ENCODE measurements at places on chromosomes 7 and 10. TPM values are rescaled to one million over a fixed set of nuclear protein-coding genes. Genes with fewer than 3 reads are reported as not detected.

- no peak overlapping the region for H3K4me3 ChIP-seq
- H3K27ac ChIP-seq, result no peak overlapping the region
- H3K4me1 ChIP-seq, result no peaks in the 10 kb centered on the region
- no peaks in the 10 kb centered on the region for H3K36me3 ChIP-seq
- no peaks in the 10 kb centered on the region for H3K27me3 ChIP-seq
These were observed 14.6 kb downstream of the ASB15 start for GRCh38 chr7:123616223-123616622.

- peaks cover 15% of the 10 kb centered on the region for H3K27me3 ChIP-seq
- peak overlapping the region; percentile 60 for H3K4me3 ChIP-seq
- peak; percentile 14 for DNase-seq
- no peaks in the 10 kb centered on the region for H3K36me3 ChIP-seq
These were observed 10.7 kb upstream of the SLIT1 start for GRCh38 chr10:97196223-97197029.

DNA sequence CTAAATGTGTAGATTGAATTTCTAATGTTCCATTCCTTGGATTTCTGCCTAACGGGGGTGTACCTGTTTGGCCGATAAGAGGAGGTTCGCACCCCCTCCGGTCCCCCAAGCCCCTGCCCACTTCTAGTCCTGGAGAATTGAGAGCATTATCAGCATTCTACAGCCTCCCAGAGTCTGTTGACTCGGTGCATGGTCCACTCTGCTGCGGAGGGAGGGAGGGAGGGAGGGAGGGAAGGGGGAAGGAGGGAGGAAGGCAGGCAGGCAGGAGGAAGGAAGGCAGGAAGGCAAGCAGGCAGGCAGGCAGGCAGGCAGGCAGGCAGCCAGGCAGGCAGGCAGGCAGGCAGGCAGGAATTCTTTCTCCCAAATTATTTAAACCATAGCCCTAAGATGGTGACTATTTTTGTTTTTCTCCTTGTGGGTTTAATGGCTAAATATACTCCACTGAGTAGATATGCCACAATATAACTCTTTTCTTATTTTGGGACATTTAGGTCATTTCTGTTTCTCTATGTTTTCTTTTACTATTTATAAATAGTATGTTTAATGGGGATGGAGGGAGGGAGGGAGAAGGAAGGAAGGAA, 69.5 kb upstream of the CHST15 start:
- H3K36me3 ChIP-seq, result no peaks in the 10 kb centered on the region
- no peak for DNase-seq
- no peaks in the 10 kb centered on the region for H3K4me1 ChIP-seq
- no peak overlapping the region for H3K27ac ChIP-seq

DNA sequence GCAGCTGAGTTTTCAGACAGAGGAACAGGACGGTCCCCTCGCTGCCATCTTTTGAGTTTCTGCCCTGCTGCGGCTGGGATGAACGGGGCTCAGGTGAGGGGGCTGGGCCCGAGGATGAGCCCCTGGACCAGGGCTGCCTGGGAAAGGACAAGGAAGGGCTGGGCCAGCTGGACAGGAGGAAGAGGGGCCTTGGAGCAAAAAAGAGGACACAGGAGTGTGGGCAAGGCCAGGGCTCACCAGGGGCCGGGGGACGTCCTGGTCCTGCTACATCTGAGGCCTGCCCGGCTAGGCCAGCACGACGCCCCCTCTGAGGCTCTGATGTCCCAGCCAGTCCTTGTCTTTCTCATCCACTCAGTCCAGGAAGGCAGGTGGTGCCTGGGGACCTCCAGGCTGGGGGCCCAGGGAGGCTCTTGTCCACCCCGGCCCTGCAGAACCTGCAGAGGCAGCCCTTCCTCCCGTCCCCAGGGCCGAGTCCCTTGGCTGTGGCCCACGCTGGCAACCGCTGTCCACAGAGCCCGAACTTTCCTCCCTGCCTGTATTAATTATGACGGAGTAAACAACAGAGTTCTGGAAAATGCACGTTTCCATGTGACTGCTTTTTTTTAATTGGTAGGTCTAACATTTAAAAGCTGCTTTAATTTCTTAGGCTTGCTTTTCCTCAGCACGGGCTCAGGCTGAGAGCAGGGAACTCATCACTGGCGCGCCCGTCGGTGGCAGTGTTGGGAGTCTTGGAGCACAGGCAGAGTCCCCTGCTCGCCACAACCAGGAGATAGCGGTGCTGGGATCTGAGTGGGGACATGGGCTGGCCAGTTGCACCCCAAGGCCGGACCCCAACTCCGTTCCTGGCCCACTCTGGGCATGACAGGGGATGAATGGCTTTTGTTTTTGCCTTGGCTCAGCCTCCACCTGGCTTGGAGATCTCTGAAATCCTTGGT, 187.7 kb downstream of the ELFN1 start:
- no peaks in the 10 kb centered on the region for H3K36me3 ChIP-seq
- no peak overlapping the region for H3K27ac ChIP-seq
- H3K27me3 ChIP-seq, result no peaks in the 10 kb centered on the region
- H3K4me1 ChIP-seq, result no peaks in the 10 kb centered on the region
- H3K4me3 ChIP-seq, result no peak overlapping the region

DNA sequence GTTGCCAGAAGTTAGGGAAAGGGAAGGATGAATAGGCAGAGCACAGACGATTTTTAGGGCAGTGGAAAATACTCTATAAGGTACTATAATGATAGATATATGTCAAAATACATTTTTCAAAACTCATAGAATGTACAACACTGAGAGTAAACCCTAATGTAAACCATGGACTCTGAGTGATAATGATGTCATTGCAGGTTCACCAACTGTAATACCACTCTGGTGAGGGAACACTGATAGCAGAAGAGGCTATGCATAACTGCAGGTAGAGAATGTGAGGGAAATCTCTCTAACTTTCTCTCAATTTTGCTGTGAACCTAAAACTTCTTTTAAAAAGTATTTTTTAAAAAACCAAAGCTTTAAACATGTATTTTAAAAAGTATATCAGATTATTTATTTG, 22.1 kb downstream of the POT1 start:
- H3K36me3 ChIP-seq, result no peaks in the 10 kb centered on the region
- no peaks in the 10 kb centered on the region for H3K4me1 ChIP-seq
- no peak for DNase-seq
- no peak overlapping the region for H3K27ac ChIP-seq

DNA sequence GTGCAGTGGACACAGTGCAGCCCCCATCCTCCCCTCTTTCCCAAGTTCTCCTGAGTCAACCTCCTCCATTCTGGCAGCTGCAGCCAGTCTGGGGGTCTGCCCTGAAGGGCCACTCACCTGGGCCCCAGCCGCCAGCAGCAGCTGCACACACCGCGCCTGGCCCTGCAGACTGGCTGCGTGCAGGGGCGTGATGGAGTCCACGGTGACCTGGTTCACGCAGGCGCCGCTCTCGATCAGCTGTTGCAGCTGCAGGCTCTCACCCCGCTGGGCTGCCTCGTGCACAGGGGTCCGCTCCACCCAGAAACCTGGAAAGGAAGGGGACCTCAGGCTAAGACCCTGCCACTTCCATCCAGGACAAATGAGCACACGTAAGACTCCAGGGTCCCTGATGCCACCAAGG, 13.6 kb downstream of the ASB13 start:
- H3K27me3 ChIP-seq, result no peaks in the 10 kb centered on the region
- no peaks in the 10 kb centered on the region for H3K36me3 ChIP-seq
- no peak overlapping the region for H3K27ac ChIP-seq
- H3K4me3 ChIP-seq, result no peak overlapping the region
- DNase-seq, result no peak

DNA sequence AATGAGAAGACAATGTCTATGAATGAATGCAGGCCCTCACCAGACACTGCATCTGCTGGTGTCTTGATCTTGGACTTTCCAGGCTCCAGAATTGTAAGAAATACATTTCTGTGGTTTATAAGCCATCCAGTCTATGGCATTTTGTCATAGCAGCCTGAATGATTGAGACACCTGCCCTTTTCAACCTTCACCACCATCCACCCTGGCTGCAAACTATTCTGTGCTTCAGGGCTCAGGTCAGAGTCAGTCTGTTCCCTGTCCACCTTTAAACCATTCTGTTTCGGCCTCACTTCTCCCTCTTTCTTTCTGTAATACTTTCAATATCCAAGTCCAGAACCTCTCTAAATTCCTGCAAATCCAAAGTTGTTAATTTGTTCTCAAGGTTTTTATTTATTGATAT, 15.9 kb upstream of the CDK13 start:
- H3K27me3 ChIP-seq, result no peaks in the 10 kb centered on the region
- no peaks in the 10 kb centered on the region for H3K36me3 ChIP-seq
- H3K27ac ChIP-seq, result no peak overlapping the region
- no peaks in the 10 kb centered on the region for H3K4me1 ChIP-seq
- DNase-seq, result no peak

GRCh38 chr7:134513169-134513752, 14.1 kb upstream of the AKR1B10 start:
- peaks cover 16% of the 10 kb centered on the region for H3K4me1 ChIP-seq
- DNase-seq, result no peak
- H3K36me3 ChIP-seq, result no peaks in the 10 kb centered on the region
- no peak overlapping the region for H3K27ac ChIP-seq
- H3K4me3 ChIP-seq, result no peak overlapping the region

DNA sequence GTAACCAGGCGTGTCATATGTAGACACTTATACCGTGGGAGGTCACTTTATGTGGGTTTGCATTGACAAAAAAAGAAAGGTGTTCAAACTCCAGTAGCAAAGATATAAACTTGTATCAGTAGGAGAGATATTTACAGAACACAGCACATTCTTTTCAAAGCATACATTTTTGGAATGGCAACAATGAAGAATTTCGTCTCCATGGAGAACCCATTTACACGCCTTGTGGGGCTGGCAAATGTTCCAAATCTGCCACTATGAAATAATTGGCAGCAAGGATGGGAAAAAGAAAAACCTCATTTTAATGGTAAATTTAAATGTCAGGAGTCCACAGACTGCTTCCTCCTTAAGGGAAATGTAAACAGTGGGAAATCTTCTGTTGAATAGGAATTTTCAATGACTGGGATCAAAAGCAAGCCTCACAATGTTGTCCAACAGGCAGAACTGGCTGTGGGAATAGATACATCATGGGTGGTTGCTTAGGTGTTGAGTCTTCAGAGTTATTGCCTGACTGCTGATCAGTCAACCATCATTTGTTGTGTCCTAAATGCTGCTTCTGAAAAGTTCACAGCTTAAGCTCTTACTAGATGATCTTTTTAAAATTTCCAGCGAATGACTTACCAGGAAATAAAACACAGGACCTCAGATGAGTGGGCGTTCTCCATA, 256.6 kb upstream of the SEMA3C start:
- no peaks in the 10 kb centered on the region for H3K36me3 ChIP-seq
- no peaks in the 10 kb centered on the region for H3K27me3 ChIP-seq
- peaks cover 16% of the 10 kb centered on the region for H3K4me1 ChIP-seq
- DNase-seq, result no peak

DNA sequence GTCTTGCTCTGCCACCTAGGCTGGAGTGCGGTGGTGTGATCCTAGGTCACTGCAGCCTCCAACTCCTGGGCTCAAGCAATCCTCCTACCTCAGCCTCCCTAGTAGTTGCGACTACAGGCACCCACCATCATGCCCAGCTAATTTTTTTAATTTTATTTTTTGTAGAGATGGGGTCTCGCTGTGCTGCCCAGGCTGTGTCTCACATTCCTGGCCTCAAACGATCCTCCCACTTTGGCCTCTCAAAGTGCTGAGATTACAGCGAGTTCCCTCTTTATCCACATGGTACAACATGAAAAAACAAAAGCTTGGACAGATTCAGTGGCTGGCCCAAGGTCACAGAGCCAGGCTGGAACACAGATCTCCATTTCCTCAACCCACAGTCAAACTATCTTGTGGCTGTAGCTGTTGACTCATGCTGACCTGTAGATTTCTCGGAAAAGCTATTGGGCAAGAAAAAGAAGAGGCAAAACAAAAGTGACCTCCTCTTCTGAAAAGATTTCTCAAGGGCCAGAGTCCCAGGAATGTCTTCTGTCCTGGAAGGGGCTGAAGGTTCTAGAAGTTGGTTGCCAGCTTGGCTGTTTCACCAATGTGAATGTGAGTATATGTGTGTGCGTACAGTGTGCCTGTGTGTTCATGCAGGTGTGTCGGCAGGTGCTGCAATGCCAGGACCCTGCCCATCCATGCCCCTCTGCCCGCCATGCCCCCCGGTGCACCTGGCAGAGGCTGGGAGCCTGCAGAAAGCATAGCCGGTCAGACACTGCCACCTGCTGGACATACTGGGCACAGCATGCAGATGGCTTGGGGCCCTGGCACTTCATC, 28.4 kb downstream of the TMEM130 start:
- H3K36me3 ChIP-seq, result no peaks in the 10 kb centered on the region
- H3K27ac ChIP-seq, result no peak overlapping the region
- no peaks in the 10 kb centered on the region for H3K27me3 ChIP-seq
- H3K4me1 ChIP-seq, result peaks cover 18% of the 10 kb centered on the region

DNA sequence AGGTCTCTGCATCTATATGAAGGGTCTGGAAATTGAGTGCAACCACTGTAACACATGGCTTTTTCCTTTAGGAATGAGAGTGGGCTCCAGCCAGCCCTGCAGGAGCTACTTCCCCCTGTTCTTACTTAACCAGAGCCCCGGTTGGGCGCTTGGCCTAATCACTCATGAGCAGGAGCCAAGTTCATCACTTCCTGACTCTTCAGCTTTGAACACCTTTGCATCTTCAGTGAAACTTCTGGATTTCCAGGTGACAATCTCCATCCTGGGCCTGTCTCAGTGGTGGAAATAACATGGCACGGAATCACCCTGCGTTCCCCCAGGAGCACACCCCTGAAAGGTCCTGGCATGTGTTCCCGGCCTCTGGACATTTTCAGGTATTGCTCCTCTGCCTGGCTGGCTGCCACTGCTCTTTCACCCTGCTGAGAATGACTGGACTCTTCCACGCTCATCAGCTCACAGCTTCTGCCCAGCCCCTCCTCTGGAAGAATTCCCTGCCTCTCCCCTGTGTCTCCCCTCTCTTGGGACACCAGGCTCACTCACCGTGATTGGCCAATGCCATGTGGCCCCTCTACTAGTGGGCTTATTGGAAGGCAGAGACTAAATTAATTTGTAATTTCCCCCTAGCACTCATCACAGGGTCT, 229.1 kb upstream of the GRB10 start:
- no peak for DNase-seq
- no peak overlapping the region for H3K27ac ChIP-seq
- H3K4me1 ChIP-seq, result peaks cover 19% of the 10 kb centered on the region
- no peak overlapping the region for H3K4me3 ChIP-seq
- no peaks in the 10 kb centered on the region for H3K36me3 ChIP-seq

DNA sequence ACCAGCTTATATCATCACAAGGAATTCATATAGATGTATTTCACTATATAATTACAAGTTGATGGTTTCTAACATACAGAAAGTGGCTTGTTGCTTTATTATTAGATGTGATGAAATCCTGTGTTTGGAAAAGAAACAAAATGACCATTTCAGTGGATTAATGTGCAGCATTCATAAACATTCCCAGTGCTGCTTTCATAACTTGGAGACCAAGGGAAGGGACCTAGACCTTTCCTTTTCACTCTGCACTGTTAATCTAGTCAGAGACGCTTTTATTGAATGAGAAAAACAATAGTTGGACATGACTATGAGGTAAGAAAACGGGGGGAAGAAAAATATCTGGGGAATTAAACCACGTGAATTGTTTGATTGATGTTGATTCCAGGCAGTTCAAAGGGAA, 160.0 kb downstream of the HDAC9 start:
- no peaks in the 10 kb centered on the region for H3K27me3 ChIP-seq
- no peak overlapping the region for H3K27ac ChIP-seq
- H3K4me1 ChIP-seq, result no peaks in the 10 kb centered on the region
- H3K36me3 ChIP-seq, result peaks cover 7% of the 10 kb centered on the region
- H3K4me3 ChIP-seq, result no peak overlapping the region

GRCh38 chr10:90787393-90788198, 70.2 kb downstream of the HTR7 start:
- H3K27ac ChIP-seq, result no peak overlapping the region
- H3K36me3 ChIP-seq, result no peaks in the 10 kb centered on the region
- peak; percentile 10 for DNase-seq
- no peak overlapping the region for H3K4me3 ChIP-seq

Gene ZNF804B
- total RNA-seq, result not detected

Gene TMUB1
- total RNA-seq, result 44.9 TPM

Gene ELOVL3
- 0.62 TPM for total RNA-seq

Gene SFTPD
- total RNA-seq, result 0.22 TPM

Gene OR2A2
- not detected for total RNA-seq

Gene CHN2
- 3.6 TPM for total RNA-seq

Gene IDI2
- not detected for total RNA-seq

Gene ANKRD61
- 0.18 TPM for total RNA-seq
